ENCODE measurements at places on chromosomes 16 and 17. TPM values are rescaled to one million over a fixed set of nuclear protein-coding genes. Genes with fewer than 3 reads are reported as not detected.

PIEZO1 gene
- 94.7 TPM for total RNA-seq

RPS15A gene
- total RNA-seq: 1,807 TPM

TPSG1 gene
- total RNA-seq: 0.43 TPM

- H3K36me3 ChIP-seq: no peaks in the 10 kb centered on the region
- no peak for DNase-seq
- no peak overlapping the region for H3K27ac ChIP-seq
- no peak overlapping the region for H3K4me3 ChIP-seq
- no peaks in the 10 kb centered on the region for H3K4me1 ChIP-seq
- H3K27me3 ChIP-seq: peaks cover 13% of the 10 kb centered on the region
Measured at GRCh38 chr17:34099859-34100515, 155.1 kb upstream of the CCL2 start.

DNA sequence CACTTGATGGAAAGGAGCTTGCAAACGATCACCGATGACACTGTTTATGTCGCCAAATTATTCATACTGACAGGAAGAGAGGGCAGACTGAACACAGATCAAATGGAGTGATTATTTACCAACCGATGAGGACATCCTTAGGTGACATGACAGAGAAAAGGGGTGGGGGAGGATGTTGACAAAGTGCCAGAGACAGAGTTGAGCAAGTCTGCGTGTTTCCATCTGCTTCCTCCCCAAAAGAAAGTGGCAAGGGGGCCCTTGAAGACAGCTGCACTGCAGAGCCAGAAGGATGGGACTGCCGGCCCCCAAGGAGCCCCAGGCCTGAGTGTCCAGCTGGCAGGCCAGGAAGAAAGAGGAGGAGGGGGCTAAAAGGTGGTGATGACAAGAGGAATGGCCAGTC is 191.0 kb upstream of the RPL38 start:
- no peak for DNase-seq
- no peak overlapping the region for H3K4me3 ChIP-seq
- H3K36me3 ChIP-seq: no peaks in the 10 kb centered on the region
- peaks cover 40% of the 10 kb centered on the region for H3K27me3 ChIP-seq
- H3K4me1 ChIP-seq: peaks cover 61% of the 10 kb centered on the region

DNA sequence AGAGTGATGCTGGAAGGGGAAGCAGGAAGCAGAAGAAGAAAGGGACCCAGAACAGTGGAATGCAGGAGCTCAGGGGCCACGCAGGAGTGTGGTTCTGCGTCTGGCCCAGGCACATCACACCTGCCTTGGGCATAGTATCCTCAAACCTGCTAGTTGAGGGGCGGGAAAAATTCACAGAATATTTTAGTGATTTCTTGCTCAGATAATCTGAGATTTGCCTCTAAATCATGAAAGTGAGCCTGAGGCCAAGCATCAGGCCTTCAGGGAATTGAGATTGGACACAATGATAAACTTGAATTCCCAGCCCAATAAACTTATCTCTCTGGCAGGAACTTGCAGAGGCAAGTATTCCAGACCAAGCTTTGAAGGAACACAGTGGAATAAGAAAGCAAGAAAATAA is 48.5 kb upstream of the CCL2 start:
- no peaks in the 10 kb centered on the region for H3K36me3 ChIP-seq
- peaks cover 4% of the 10 kb centered on the region for H3K4me1 ChIP-seq
- no peak for DNase-seq
- H3K27me3 ChIP-seq: peaks cover 11% of the 10 kb centered on the region
- no peak overlapping the region for H3K27ac ChIP-seq
- no peak overlapping the region for H3K4me3 ChIP-seq

DNA sequence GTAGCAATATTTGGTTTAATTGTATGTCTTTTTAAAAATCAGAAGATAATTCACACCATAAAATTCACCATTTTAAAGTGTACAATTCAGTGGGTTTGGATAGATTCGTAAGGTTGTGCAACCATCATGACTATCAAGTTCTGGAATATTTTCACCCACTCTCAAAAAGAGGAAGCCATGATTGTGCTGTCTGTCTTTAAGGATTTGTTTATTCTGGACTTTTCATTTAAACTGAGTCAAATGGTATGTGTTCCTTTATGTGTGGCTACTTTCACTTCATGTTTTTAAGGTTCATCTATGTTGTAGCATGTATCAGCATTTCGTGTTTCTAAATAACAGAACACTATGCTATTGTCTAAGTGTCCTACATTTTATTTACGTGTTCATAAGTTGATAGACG is 68.1 kb upstream of the CPHXL start:
- H3K27me3 ChIP-seq: no peaks in the 10 kb centered on the region
- no peaks in the 10 kb centered on the region for H3K4me1 ChIP-seq
- no peak overlapping the region for H3K4me3 ChIP-seq
- H3K27ac ChIP-seq: no peak overlapping the region

- H3K4me1 ChIP-seq: peaks cover 6% of the 10 kb centered on the region
- H3K36me3 ChIP-seq: no peaks in the 10 kb centered on the region
- H3K27me3 ChIP-seq: peaks cover 3% of the 10 kb centered on the region
- no peak overlapping the region for H3K27ac ChIP-seq
Measured at GRCh38 chr17:82320140-82320840, 2.9 kb upstream of the CD7 start.

DNA sequence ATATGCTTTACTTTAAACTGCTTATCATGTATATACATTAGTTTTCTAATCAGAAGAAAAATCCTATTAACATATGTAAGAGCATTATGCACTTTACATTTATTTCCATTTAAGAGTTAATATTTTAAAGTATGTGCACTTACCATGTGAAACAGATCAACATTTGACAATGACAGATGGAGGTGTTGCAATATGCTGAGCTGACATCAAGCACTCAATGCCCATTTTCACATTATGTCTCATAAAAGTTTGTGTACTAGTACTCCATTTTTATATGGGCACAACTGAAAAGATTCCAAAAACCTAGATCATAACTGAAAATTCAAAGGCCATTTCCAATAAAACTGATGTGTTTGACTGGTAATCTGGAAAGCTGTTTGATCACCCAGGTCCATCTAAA is 420.9 kb upstream of the SOX9 start:
- no peak for DNase-seq
- no peak overlapping the region for H3K27ac ChIP-seq
- no peak overlapping the region for H3K4me3 ChIP-seq
- no peaks in the 10 kb centered on the region for H3K4me1 ChIP-seq
- H3K27me3 ChIP-seq: no peaks in the 10 kb centered on the region
- no peaks in the 10 kb centered on the region for H3K36me3 ChIP-seq

DNA sequence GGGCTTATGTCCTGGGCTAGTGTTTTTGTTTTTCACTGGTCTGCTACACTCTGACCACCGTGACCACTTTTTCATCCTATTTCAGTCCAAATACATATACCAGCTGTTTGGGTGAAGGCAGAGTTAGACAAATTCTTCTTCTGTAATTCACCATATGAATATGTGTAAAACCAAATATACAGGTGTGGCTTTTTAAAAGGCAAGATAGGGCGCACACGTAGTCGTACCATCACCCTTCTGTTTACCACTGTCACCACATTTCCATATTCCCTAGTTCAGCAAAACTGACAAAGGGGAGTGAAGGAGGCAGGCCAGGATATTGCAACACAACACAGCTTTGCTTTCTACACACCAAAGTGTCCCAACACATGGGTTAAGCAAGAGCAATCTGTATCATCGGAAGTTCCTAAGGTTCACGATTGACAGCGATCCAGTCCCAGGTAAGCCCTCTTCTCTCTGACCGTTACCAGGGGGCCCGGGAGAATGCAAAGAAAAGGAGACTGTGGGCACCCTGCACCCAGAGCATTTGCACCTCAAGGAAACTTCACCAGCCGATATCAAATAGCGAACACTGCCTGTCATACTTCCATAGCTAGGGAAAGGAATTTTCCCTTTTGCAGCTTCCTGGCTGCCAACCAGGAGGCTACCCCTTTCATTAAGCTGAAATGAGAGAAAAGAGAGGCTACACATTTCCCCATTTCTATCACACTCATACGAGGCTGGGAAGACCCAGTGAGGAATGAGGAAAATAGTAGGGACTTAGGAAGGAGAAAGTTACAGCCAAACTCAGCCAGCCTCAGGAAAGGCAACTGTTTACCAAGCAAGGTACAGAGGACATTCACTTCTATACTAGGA is 23.1 kb downstream of the CREBBP start:
- H3K4me3 ChIP-seq: no peak overlapping the region
- no peaks in the 10 kb centered on the region for H3K27me3 ChIP-seq
- H3K36me3 ChIP-seq: peaks cover 8% of the 10 kb centered on the region
- no peak for DNase-seq
- H3K4me1 ChIP-seq: peaks cover 45% of the 10 kb centered on the region
- no peak overlapping the region for H3K27ac ChIP-seq

GRCh38 chr17:38667099-38667786 is 7.5 kb downstream of the EPOP start:
- no peaks in the 10 kb centered on the region for H3K36me3 ChIP-seq
- no peak for DNase-seq

DNA sequence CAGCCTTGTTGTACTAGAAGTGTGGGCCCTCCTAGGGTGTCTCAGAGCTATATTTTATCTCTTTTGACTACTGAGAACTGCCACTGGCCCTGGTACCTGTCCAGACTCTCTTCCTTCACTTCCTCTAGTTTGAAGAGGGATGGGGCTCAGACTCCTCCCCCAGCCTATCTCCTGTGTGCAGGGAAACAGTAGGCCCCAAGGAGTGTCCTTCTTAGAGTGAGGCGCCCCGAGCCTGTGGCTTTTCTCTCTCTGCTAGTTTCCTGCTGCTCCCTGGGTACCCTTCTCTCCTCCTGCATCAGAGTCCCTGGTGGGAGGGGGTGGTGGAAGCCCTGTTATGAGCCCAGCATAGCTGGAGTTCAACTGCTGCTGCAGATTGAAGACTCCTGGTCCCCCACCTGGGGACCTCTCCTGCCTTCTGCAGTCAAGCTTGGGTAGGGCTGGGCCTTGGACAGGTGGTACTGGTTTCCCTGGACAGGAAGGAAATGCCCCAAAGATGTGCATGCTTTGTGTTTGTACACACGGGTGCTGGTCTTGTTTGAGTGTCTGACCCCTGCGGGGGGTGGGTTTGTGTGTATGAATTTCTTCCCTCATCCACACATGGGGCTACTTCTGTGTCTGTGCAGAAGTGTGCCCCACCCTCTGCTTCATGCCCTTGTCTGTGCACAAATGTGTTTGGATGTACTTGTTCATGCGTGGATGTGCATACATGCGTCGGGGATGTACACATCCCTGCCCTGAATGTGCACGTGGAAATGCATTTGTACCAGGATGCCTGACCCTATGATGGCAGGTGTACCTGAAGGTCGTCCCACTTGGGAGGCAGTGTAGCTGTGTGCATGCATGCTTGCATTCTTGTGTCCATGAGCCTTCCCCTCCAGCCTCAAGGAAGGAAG is 6.9 kb downstream of the RARA start:
- H3K4me1 ChIP-seq: peaks cover 75% of the 10 kb centered on the region
- H3K27me3 ChIP-seq: no peaks in the 10 kb centered on the region
- peak overlapping the region; percentile 88 for H3K27ac ChIP-seq
- peak overlapping the region; percentile 85 for H3K4me3 ChIP-seq
- H3K36me3 ChIP-seq: no peaks in the 10 kb centered on the region

- no peaks in the 10 kb centered on the region for H3K36me3 ChIP-seq
- no peak overlapping the region for H3K4me3 ChIP-seq
- peaks cover 16% of the 10 kb centered on the region for H3K4me1 ChIP-seq
- no peaks in the 10 kb centered on the region for H3K27me3 ChIP-seq
- H3K27ac ChIP-seq: no peak overlapping the region
Measured at GRCh38 chr17:32914181-32914580, 13.8 kb upstream of the TMEM98 start.

GRCh38 chr16:22018559-22018958 is 10.6 kb downstream of the MOSMO start:
- no peaks in the 10 kb centered on the region for H3K27me3 ChIP-seq
- no peak overlapping the region for H3K27ac ChIP-seq
- no peak for DNase-seq
- no peak overlapping the region for H3K4me3 ChIP-seq

GRCh38 chr17:34647511-34647910 is 68.1 kb downstream of the TMEM132E start:
- no peak overlapping the region for H3K27ac ChIP-seq
- no peaks in the 10 kb centered on the region for H3K36me3 ChIP-seq
- DNase-seq: no peak
- no peak overlapping the region for H3K4me3 ChIP-seq
- H3K27me3 ChIP-seq: peaks cover 41% of the 10 kb centered on the region
- peaks cover 11% of the 10 kb centered on the region for H3K4me1 ChIP-seq

GRCh38 chr16:19135896-19136438 is 22.2 kb downstream of the ITPRIPL2 start:
- H3K4me1 ChIP-seq: peaks cover 50% of the 10 kb centered on the region
- peak overlapping the region; percentile 88 for H3K27ac ChIP-seq
- DNase-seq: no peak
- H3K4me3 ChIP-seq: peak overlapping the region; percentile 68
- no peaks in the 10 kb centered on the region for H3K27me3 ChIP-seq
- H3K36me3 ChIP-seq: no peaks in the 10 kb centered on the region

DNA sequence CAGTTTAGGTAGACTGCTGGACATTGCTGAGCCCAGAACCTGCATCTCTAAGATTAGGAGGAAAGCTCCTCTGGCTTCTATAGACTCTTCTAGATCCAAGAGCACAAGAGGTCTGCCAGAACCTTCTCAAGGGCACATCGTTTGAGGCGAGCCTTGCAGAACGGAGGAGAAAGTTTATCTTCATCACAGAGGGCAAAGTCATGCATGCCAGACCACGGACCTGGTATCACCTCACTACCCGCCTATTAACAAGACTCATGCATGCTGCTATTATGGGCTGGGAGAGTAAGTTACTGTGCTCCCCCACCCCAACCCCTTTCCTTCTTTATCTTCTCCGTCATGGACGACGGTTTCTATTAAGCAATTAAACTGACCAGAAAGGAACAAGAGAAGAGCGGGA is 23.3 kb downstream of the MYH11 start:
- no peak overlapping the region for H3K27ac ChIP-seq
- no peaks in the 10 kb centered on the region for H3K36me3 ChIP-seq
- no peaks in the 10 kb centered on the region for H3K4me1 ChIP-seq
- no peak overlapping the region for H3K4me3 ChIP-seq
- no peak for DNase-seq

GRCh38 chr16:67236563-67237395 is 9.8 kb downstream of the TMEM208 start:
- DNase-seq: peak; percentile 75
- H3K4me3 ChIP-seq: no peak overlapping the region
- peaks cover 5% of the 10 kb centered on the region for H3K4me1 ChIP-seq
- peaks cover 9% of the 10 kb centered on the region for H3K36me3 ChIP-seq

- no peak overlapping the region for H3K27ac ChIP-seq
- no peaks in the 10 kb centered on the region for H3K27me3 ChIP-seq
- no peaks in the 10 kb centered on the region for H3K4me1 ChIP-seq
- no peak for DNase-seq
Measured at GRCh38 chr17:1412185-1413110, 12.4 kb upstream of the YWHAE start.

- peaks cover 28% of the 10 kb centered on the region for H3K36me3 ChIP-seq
- no peaks in the 10 kb centered on the region for H3K4me1 ChIP-seq
- no peak overlapping the region for H3K4me3 ChIP-seq
- no peaks in the 10 kb centered on the region for H3K27me3 ChIP-seq
- H3K27ac ChIP-seq: no peak overlapping the region
Measured at GRCh38 chr17:75950421-75950820, 9.6 kb upstream of the FBF1 start.

All from type B pancreatic cell (in vitro differentiated cells).